ENCODE measurements at places on chromosomes 2 and 18. TPM values are rescaled to one million over a fixed set of nuclear protein-coding genes. Genes with fewer than 3 reads are reported as not detected.

DNA sequence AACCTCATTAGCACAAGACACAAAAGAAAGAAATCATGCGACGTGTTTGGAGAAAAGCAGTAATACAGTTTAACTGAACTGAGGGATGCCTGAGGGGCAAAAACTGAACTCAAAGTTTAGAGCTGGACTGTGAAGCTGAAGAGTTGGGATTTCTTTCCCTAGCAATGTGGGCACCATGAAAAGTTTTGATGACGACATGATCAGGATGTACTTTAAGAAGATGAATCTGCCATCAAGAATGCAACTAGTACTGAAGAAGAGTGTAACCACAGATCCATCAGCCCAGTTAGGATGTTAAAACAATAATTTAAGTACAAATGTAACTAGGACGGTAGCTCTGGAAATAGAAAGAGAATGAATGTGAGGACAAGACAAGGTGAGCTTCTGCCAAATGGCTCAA lies 196.2 kb downstream of the VWC2L start:
- DNase-seq = no peak

DNA sequence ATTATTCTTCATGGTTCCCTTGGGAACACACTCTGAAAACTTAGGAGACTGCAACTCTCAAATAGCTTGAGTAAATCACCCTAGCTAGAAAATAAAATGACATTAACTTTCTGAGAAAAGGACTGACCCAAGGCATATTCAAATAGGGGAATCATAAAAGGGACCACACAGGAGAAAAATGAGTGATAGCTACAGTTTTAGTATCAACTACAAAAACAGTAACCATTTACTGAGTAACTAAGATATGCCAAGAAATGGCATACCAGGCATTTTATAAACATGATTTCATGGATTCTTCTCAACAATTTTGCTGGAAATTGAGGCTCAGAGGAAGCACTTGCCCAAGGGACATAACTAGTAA lies 84.5 kb downstream of the AFF3 start:
- no peak for DNase-seq

The GAREM1 gene
- 23.5 TPM for total RNA-seq

The TLX2 gene
- not detected for total RNA-seq

The CHRNA1 gene
- total RNA-seq = not detected

DNA sequence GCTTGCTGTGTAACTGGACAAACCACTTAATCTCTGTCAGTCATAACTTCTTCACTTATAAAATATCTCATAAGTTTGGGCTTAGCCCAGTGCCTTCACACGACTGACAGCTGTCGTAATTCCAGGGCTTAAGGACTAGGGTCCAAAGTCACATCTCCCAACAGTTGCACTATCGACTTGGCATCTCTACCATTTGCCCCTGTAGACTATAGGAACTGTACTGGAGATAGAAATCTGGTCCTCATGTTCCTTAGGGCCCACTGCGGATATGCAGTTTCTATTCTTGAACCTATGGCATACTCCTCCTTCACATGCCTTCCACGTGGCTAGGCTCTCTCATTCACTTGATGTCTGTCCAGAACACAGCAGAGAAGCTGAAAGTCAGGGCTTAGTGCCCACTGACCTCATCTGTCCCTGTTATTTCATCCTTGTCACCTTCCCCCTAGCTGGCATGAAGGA lies 2.7 kb downstream of the ABHD1 start:
- no peak for DNase-seq

GRCh38 chr2:196530910-196531309 lies 108.6 kb upstream of the CCDC150 start:
- no peak for DNase-seq

DNA sequence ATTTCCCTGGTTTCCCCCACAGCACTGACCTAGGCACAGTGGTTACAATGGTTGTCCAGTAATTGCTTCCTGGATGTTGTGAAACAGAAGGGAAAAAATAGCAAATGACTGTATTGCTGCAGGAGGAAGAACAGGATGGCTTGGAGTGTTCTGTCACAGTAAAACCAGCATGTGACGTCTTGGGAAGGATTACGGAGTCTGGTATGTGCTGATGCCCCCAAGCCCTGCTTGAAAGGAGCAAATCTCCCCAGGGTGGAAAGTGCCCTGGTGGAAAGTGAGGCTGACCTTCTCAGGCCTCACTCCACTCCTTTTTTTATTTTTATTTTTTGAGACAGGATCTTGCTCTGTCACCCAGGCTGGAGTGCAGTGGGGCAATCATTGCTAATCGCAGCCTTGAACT lies 7.8 kb downstream of the RAB11FIP5 start:
- no peak for DNase-seq

DNA sequence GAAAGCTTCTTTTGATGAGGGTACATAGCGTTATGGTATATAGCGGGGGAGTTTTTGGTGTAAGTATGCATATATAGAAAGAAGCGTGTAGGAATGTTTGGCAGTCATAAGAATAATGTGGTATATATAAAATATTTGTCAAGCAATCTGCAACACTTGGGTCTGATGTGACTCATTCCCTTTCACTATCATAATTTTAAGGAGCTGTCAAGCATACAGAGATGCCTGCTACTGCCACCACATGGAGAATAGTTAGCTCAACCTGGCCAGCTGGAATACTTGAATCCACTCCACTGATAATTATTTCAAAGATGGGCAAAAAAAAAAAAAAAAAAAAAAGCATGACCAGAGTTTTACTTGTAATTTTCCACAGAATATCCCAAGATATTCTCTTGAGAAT lies 559.8 kb upstream of the REG3G start:
- no peak for DNase-seq

The VAMP5 gene
- 56.3 TPM for total RNA-seq

The MERTK gene
- 5.0 TPM for total RNA-seq

DNA sequence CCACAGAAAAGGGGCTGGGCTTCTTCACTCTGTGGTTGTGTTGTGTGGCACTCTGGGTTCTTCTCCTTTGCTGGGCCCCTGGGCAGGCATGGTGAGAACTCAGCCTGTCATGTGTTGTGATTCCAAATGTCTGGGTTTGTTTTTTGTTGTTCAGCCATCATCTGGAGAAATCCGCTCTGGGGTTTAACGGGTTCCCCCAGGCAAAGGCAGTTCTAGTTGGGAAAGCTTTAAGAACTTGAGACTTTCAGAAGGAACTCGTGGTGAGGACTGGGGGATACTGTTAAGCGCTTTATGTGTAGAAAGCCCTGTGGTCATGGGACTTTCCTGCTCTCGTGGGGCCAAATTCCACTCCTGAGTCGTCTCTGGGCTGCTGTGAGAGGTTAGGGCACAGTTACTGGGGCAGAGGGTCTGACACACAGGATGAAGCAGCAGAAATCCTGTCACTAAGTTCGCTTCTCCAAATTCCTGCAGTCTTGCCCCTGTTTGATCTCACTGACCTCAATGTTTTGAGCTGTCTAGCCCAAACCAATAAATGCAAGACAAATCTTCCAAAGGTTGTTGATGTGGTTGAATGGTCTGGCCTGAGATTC lies 87.7 kb downstream of the RAPGEF4 start:
- DNase-seq = no peak

The CCBE1 gene
- total RNA-seq = 3.9 TPM

The TNS1 gene
- total RNA-seq = 722 TPM

DNA sequence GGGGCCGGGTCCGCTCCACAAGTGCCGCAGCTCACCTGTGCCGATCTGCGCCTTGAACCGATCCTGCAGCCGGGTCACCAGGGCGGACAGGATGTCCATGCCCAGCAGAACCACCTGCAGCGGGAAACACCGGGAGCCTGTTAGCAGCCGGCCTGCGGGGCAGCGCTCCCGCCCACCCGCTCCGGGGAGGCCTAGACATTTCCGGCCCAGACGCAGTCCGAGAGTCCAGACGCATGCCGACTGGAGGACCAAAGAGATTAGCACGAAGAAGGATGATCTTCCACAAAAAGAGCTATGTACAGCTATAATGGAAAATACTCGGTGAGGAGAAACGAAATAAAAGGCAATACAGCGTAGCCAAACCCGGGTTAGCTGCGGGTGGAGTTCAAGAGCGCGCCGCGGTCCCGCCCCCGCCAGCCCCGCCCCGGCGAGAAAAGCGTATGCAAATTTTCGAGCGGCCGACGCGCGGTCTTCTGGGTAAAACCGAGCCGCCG lies 421 bp upstream of the RNU4ATAC start:
- DNase-seq = peak; percentile 90

GRCh38 chr2:104755026-104755878 lies 98.7 kb upstream of the POU3F3 start:
- no peak for DNase-seq

DNA sequence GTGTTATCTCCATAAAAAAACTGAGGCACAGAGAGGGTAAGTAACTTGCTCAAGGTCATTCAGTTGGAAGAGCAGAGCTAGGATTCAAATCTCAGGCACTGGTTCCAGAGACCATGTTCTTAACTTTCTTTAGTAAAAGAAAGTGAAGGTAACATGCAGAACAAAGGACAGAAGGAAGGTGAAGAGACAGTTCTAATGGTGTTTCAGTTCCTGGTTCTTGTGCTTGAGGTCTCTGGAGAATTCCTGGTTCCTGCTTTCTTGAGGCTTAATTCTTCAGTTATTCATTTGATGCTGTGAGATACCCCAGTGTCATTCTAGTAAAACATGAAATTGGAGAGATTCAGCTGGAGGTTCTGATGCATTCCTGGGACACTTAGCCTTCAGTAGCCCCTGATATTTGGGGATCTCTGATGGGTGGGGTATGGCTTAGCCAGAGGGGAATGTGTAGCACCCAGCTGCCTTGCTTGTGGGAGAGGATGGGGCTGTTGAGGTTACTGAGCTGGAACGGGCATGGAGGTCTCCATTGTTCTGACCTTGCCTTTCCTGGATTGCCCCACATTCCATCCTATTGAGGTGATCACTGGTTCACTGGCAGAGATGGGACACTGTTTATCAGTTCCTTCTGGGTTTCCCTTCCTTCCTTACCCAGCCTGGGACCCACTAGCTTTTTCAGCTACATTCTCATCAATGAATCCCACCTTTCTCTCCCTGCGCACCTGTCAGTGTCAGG lies 46.8 kb downstream of the SEMA4F start:
- no peak for DNase-seq

DNA sequence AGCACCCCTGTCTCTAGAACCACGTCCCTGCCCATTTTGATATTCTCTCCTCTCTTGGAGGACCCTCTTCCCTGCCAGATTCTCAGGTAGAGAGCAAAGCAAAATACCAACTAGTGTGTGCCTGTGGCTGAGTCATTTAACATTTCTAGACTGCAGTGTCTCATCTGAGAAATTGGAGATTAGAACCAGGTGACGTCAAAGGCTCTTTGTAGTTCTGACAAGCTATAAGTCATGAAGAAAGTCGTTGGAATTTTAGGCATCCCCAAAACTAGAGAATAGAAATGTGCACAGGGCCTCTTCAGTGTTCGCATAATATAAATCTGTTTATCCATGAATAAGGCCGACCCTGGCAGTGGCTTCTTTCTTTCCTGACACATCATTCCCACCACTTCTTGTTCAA lies 74.4 kb upstream of the TANC1 start:
- DNase-seq = no peak

DNA sequence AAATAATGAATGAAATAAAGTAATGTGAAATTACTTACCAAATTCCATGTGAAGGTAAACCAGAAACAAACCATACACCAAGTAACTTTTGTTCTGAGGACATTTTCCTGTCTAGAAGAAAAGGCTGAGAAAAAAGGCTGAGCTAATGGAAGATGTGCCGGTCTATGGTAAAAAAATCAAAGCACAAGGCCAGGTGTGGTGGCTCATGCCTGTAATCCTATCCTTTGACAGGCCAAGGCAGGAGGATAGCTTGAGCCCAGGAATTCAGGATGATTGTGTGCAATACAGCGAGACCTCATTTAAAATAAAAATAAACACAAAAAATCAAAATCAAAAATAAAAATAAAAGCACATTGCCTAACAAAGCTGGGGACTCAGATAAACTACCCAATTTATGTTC lies 6.7 kb downstream of the ORC4 start:
- no peak for DNase-seq

DNA sequence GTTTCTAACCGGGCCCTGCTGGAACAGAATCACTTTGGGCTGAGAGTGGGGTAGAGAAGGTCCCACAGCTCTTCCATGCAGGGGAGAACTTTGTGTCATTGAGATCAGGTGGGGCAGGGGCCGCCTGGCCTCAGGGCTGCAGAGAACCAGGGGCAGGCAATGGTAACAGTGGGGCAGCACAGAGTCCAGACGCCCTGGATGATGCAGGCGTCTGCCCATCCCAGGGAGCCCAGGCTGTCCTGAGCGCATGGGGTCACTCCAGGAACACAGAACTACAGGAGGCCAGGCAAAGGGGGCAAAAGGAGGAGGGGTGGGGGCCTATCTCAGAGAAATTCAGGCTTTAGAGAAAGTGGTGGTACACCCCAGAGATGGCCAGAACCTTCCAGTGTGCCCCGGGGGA lies 121.3 kb downstream of the NDUFA10 start:
- peak; percentile 10 for DNase-seq

The FANCL gene
- total RNA-seq = 10.8 TPM

The IL1F10 gene
- total RNA-seq = not detected

DNA sequence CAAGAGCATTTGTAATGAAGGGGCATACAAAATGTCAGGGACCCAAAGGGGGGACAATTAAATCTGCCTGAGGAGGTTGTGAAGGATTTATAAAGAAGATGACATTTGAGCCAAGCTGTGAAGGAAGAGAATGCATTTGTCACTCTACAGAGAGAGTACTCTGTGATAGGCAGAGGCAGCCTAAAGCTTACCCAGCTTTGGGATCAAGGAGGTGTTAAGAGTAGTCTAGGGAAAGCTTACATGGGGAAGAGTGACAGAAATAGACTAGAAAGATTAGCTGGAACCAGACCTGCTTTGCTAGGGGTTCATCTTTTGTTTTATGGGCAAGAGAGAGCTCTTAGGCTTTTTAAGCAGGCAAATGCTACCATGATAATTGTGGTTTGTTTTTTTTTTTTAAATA lies 169.1 kb upstream of the CYP26B1 start:
- no peak for DNase-seq

The PDCL3 gene
- 27.9 TPM for total RNA-seq

DNA sequence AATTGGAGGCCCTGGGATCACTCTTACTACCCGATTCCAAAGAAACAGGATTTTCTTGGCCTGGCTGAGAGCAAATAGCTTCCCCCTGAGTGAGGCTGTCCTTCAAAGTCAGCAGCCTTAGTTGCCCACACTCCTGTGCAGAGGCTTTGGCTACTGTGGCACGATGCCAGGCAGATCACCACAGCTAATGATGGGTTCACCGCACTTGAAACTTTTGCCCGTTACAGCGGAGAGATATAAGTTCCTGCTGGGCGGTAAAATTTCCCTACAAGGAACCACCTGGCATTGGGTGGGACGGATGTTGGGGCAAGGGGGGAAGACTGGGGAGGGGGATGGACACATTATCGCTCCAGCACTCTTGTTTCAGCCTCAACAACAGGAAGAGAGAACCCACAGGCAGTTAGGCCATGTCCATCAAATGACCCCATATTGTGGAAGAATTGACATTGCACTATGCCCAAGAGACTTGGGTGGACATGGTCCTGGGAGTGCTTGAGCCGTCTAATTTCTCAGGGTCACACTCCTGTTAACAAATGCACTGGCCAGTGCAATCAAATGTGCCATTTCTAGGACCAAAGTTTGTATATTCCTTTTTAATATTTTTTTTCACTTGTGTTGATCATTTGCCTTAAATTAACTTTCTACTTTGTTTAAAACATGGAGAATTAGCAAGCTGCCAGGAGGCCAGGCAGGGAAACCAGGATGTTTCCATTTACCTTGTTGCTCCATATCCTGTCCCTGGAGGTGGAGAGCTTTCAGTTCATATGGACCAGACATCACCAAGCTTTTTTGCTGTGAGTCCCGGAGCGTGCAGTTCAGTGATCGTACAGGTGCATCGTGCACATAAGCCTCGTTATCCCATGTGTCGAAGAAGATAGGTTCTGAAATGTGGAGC lies 4.4 kb downstream of the IL1B start:
- DNase-seq = no peak

- no peak for DNase-seq
Observed at GRCh38 chr2:224058048-224058775, 19.1 kb upstream of the SERPINE2 start.

The CHRND gene
- total RNA-seq = not detected
